IPS-NIHi11 (cell line): ENCODE measurements at places on chromosomes 7 and 10.

DNA sequence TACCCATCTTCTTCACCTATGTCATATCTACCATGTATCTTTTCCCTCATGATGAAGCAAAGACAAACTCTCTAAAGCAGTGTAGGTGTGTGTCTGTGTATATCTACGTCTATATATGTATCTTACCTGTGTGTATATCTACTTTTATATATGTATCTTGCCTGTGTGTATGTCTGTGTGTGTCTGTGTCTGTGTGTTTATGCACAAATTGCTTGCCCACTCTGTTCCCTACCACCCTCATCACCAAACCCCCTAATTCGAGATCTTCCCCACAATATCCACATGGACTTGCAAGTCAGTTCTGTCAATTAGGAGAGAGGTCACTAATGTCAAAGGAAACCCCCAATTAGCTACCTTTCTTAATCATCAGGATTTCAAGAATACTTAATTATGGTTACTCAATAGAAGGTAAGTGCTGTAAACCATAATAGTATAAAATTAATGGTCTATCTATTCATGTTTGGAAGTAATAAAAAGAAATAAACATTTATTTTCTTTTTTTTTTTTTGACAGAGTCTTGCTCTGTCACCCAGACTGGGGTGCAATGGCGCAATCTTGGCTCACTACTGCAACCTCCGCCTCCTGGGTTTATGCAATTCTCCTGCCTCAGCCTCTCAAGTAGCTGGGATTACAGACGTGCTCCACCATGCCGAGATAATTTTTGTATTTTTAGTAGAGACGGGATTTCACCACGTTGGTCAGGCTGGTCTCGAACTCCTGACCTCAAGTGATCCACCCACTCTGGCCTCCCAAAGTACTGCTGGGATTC lies 43.6 kb downstream of the ANKRD61 start:
- DNase-seq: no peak

GRCh38 chr7:2807460-2807844 lies 36.7 kb downstream of the GNA12 start:
- no peak for DNase-seq

- DNase-seq: no peak
Measured at GRCh38 chr7:29619848-29620555, 56.4 kb downstream of the PRR15 start.

DNA sequence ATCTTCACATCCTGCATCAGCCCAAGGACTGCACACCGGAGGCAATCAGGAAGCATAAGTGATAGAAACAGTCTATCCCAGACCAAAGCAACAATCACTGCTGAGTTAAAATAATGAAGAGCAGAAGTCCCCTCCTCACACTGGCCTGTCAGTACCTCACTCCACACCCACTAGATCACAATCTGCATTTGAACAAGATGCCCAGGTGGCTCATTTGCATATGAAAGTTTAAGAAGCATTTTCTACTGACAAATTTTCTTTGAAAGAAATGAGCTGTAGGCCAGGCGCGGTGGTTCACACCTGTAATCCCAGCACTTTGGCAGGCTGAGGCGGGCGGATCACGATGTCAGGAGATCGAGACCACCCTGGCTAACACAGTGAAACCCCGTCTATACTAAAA lies 77.4 kb downstream of the CUL2 start:
- DNase-seq: peak; percentile 39

GRCh38 chr7:104207731-104208420 lies at the start of gene ORC5:
TSS of gene ORC5 (minus strand) at chr7:104208013. CDS start at chr7:104207904, 109 bp downstream.
- peak; percentile 91 for DNase-seq

DNA sequence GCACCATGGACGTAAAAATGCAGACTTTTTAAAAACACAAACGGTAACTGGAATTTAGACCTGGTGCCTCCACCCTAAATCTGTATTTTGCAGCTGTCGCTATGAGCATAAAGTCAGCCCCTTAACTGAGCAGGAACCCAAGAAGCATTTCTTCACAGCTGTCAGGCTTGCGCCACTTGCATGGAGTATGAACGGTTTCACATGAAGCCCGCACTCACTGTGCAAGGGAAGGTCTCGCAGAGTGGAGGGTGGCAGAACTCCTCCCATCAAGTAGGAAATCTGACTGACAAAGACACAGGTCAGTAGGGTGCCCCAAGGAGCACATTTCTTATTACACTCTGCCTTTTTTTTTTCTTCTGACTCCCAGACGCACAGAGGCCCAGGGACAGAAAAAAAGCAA lies 58.5 kb downstream of the ELMO1 start:
- no peak for DNase-seq

GRCh38 chr7:922334-923107 lies 32.0 kb downstream of the ADAP1 start:
- DNase-seq: no peak

- no peak for DNase-seq
Measured at GRCh38 chr7:25832929-25833328, 319.1 kb upstream of the NFE2L3 start.

- DNase-seq: no peak
Measured at GRCh38 chr7:20350996-20351692, 20.4 kb downstream of the ITGB8 start.

- peak; percentile 77 for DNase-seq
Measured at GRCh38 chr7:114085592-114086501, 167.0 kb upstream of the PPP1R3A start.

DNA sequence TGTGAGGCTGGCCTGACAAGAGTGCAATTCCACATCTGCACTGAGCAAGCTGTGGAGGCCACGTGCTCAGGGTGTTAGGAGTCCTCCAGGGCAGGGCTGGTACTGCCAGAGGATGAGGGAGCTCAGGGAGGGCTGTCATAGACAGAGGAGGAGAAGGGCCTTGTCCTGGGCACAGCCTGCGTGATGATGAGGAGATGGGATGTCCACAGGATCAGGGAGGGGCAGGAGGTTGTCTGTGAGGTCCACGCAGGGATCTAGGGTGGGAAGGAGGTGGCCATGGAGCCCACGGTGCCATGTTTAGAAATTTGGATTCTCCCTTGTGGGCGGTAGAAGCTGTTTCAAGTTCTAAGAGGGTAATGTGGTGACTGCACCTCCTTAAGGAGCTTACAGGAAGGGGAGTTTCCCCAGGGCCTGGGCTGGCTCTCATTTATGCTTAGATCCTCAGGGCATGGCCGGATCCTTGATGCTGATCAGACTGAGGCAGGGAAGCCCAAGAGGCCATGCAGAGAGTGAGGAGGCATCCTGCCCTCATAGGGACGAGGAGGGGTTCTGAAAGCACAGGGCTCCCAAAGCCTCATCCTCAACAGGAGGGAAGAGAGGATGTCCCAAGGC lies 30.3 kb downstream of the CHAT start:
- no peak for DNase-seq

DNA sequence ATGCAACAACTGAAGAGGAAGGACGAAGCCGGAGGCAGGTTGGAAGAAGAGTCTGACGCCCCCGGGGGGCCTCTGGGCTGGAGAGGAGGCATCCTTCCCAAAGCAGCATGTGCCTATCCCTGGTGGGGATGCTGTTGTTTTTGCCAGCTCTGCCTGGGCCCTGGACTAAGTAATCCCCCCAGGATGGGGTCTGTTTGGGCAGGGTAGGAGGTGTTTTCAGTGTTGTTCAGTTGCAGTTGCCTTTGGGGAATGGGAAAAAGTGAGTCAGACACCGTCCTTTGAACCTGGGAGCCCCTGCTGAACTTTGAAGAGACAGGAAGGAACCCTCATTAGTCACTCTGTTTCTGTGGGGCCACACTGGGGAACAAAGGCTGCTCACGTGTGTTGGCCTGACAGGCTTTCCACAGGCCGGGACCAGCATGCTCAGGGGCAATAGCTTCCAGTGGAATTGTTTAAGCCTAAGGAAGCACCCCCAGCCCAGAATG lies 35.2 kb upstream of the GDF10 start:
- DNase-seq: no peak

GRCh38 chr7:93176992-93177580 lies 28.9 kb upstream of the SAMD9L start:
- no peak for DNase-seq

DNA sequence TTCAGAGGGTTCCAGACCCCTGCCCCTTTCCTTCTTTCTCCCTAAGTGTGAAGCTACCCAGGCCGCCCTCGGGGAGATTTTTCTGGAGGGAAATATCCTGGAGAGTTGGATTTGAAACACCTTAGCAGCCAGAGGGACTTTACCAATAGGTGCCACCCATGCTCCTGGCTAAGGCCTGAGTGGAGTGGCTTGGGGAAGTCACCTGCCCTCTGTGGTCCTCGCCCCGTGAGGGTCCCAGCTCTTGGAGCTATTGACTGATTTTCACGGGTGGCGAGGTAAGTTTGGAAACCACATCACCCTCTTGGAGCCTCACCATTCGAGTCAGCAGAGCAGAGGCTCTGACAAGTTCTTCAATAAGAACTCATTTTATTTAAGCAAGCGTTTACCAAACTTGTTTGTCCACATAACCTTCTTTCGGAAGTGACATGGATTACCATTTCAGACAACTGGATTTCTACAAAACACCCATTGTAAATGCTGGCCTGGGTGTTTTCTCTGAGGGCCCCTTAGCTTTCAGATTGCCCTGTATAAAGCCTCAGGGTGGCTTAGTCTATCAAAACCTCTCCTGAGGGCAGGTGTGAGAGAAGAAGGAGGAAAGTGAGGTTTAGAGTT lies 20.4 kb downstream of the AQP1 start:
- DNase-seq: no peak

GRCh38 chr7:84704380-84704779 lies 482.5 kb downstream of the SEMA3D start:
- DNase-seq: no peak

DNA sequence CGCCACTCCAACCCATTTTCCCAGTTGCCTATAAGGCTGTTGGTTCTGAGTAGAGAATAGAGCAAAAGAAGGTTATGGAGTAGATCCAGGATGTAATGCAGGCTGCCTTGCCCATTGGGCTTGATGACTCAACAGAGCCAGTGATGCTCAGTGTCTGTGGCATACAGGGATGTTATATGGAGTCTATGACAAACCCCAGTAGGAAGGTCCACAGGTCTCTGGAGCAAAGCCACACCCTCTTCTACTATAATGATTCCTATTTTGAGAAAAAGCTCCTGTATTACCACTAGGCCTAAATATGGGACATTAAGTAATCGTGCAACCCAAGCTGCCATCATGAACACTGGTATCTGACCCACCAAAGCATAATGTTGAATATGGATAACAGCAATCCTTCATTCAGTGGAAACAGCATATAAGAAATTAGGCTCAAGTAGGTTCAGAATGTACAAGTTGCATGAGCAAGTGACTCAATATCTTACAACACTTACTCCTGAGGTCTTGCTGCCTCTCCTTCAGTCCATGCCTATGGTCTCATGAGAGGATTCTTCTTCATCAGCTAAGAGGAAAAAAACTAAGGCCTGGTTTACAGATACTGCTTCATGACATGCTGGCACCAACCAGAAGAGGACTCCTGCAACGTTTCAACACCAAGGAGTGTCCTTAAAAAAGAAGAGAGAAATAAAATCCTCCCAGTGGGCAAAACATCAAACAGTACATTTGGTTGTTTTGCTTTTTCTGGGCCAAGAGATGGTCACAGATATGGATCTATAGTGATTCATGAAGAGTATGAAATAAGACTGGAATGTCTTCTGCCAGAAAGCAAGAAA lies 14.8 kb upstream of the FHIP2A start:
- DNase-seq: no peak

DNA sequence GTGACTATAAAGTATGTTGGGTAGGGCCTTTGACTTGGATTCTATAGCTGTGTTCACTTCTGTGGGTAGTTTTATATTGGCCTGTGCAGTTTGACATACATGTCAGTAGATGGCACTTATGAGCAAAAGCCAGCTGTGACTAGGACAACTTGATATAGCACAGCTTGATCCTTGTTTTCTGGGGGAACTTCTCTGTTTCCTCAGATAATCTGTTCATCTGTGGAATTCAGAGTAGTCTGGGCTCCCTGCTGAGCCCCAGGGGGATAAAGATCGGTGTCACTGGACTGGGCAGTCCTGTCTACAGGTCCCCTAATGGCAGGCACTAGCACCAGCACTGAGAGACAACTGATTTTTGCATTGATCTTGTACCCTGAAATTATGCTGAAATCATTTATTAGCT lies 25.4 kb downstream of the CYP2C9 start:
- DNase-seq: peak; percentile 69

GRCh38 chr7:8271960-8272359 lies 10.0 kb upstream of the ICA1 start:
- no peak for DNase-seq

GRCh38 chr10:7035126-7035761 lies 375.6 kb downstream of the SFMBT2 start:
- no peak for DNase-seq

- peak; percentile 48 for DNase-seq
Measured at GRCh38 chr10:16521311-16522016, at the start of gene C1QL3. TSS of gene C1QL3 (minus strand) at chr10:16521879. CDS start at chr10:16521065, 814 bp downstream.

DNA sequence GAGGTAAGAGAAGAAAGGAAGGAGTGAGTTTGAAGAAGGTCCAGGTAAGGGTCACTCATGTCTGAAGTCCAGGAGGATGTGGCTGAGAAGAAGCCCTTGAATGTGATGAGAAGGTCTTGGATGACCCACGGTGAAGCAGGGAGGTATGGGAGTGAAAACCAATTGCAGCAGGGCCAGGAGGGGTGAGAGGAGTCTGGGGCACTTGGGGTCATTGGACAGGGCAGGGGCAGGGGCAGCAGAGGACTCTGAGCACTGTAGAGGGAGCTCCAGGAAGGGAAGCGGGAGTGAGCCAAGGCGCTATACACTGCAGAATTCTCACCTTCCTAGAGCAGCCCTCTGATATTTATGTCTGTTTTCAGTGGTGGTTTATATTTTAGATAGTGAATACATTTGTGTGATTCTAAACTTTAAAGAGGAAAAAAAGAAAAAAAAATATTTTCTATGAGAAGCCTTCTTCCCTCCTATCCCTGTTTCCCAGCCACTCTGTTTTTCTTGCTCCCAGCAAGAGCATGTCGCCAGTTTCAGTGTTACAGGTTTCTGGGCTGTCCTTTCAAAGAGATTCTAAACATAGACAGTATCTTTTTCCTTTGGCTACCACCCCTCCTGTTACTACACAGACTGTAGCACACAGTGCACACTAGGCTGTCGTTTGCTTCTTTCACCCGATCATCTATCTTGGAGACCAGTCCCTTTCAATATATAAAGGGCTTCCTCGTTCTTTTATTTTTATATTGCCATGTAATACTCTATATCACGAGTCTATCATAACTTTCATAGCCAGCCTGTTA lies 24.5 kb downstream of the BLVRA start:
- DNase-seq: no peak

- DNase-seq: no peak
Measured at GRCh38 chr10:121926157-121926556, 1.7 kb downstream of the ATE1 start.

DNA sequence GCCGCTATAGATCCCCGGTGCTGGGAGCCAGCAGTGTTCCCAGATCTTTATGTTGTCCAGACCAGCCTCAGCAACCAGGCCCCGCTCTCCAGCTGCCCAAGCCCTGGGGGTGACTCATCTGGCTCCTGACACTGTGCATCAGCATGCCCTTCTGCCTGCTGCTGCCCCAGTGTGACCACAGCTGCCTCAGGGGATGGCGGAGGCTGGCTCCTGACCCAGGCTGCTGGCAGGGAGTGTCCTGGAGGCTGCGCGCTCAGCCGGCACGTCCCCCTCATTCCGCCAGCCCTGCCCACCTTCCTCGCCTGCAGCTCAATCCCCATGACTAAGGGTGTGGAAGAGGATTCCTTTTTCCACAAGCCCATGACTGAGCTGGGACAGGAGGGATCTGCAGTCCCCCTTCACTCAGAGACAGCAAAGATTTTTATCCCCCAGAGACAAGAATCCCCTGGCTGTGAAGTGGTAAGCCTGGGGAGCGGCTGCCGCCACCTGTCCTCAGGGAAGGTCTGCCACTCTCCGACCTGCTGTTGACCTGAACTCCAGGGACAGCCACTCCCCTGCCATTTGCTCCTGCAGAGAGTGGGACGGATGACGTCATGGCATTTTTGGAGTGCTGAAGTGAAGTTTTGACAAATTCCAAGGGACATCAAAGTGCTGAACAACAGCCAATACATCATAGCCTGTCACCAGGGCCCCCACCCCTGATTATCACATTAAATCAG lies 182.8 kb upstream of the BMPER start:
- DNase-seq: peak; percentile 41
